CD14-positive monocyte (primary cell): ENCODE measurements at places on chromosomes 16 and 17. TPM values are rescaled to one million over a fixed set of nuclear protein-coding genes. Genes with fewer than 3 reads are reported as not detected.

The HIGD1B gene
- not detected for polyA plus RNA-seq

DNA sequence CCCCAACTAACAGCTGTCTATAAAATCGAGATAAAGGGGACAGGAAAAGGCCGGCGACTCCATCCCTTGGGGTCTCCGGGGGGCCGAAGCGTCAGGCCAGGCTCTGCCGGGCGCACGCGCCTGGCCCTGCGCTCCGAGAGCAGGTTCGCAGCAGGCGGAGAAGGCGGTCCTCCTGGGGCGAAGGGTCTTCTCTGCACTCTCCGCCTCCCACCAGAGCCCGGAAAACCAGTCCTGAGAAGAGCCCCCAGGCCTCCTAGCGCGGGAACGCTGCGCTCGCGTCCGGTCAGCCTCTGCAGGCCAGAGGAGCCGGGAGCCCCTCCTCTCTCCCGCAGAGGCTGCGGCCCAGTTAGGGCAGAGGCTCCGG is 5.1 kb downstream of the FOXF1 start:
- DNase-seq = no peak

- peak; percentile 78 for DNase-seq
Observed at GRCh38 chr16:72051818-72052217, 2.5 kb upstream of the HP start.

The USP22 gene
- polyA plus RNA-seq = 20.4 TPM

The FAM171A2 gene
- polyA plus RNA-seq = not detected
